ENCODE measurements at places on chromosomes 6 and 20.

GRCh38 chr6:53834132-53834531, 39.3 kb downstream of the LRRC1 start:
- DNase-seq: no peak

GRCh38 chr20:61957961-61958715, 107.5 kb downstream of the TAF4 start:
- peak; percentile 9 for DNase-seq

GRCh38 chr20:10022625-10023024, 12.2 kb upstream of the ANKEF1 start:
- no peak for DNase-seq

DNA sequence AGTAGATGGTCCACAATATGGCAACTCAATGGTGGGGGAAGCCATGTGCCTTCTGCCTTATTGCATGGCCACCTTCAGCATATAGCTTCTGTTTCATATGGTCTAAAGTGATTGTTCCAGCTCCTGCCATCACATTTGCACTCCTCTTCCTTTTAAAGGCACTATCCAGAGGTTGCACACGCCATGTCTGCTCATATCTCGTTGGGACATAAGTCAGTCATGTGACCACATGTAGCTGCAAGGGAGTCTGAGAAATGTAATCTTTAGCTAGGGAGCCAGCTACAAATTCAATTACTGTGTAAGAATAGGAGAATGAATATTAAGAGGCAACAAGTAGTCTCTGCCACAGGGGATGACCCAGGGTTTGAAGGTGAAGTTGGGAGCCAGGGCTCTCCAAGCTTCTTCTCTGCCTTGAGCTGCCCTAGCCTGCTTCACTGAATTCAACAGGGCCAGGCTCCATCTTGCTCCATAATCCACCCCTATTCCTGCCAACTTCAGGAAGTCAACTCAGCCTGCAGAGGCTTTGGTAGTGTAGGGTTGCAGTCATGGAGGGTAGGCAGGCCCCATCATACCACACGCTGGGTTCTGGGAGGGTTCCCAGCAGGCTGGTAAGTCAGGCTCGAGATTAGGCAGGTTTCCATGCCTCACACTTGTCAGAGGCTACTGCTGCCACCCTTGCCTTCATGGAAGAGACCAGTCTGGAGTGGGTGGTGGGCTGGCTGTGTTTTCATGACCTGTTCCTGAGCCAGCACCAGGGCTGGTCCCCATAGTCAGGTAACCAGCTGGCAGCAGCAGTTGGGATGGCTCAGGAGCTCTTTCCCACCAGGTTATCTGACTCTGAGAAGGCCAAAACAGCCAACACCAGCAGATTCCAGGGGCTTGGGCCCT, 56.7 kb upstream of the SAYSD1 start:
- DNase-seq: no peak

DNA sequence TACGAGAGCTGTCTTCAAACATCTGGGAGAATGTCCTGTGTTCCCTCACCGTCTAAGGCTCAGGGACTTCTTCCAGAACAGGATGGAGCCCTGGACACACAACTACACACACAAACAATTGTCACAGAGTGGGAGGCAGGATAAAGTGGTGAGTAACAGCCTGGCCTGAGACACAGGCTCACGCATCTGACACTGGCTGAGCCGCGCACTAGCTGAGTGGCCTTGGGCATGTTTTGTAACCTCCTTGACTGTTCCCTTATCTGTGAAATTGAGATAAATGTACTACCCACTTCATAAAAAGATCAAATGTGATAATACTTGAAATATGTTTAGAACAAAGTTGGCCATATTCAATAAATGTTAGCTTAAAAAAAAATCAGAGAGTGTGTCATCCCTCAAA, 132.4 kb upstream of the ARMC2 start:
- no peak for DNase-seq

DNA sequence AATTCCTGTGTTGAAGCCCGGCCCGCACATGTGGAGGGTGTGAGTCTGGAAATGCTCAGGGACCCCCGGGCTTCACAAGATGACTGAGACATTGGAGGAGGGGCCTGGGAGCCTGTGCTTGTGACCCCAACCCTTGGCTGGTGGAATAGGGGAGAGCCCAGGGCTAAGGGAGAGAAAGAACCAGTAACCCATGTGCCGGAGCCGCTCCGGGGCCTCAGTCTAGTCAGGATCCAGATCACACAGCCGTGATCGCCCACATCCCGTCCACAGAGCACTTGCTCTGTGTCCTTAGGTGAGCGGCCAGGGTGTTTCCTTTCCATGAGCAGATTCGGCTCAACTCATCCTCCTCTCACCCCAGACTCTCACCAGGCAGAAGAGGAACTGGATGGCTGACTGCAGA, 152.3 kb upstream of the RPS6KA2 start:
- DNase-seq: no peak

- no peak for DNase-seq
Observed at GRCh38 chr6:130933712-130934200, 106.5 kb downstream of the SMLR1 start.

DNA sequence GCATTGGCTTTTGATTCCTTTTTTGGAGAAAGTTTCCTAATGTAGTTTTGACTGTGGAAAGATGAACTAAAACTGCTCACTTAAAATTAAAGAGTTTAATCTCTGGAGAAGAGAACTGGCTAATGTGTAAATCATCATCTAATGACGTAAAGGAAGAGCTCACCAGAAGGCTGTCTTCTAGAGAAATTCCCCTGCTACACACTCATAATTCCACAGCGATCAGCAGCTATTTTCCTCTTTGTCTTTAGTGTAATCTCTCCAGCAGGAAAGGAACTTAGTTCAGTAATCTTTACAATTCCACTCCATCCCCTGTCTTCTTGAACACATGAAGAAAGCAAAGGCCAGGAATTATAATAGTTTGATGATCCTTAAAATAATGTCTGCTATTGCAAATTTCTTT, 15.8 kb downstream of the SPTLC3 start:
- no peak for DNase-seq

- DNase-seq: no peak
Observed at GRCh38 chr20:20466341-20466879, 98.5 kb downstream of the INSM1 start.

GRCh38 chr20:63950701-63951397, 5.4 kb downstream of the UCKL1 start:
- DNase-seq: no peak

DNA sequence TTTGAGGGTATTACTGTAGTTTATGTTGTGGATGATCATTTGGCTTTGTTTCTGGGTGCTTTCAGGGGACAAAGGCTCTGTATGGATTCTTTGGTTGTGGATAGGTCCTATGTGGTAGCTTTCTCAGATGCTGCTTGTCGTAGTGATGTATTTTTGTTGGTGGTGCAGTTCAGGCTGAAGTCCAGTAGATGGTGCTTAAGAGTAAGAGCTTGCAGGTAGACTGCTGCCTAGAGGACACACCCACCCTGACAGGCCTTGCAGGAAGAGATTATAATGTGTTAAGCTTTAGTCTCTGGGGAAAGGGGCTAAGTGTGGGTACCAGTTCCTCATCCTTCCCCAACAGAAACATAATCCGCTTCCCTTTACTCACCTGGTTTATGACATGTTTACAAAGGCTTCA, 62.6 kb upstream of the ADGRB3 start:
- DNase-seq: no peak

GRCh38 chr6:41878961-41879405, 16.2 kb downstream of the USP49 start:
- no peak for DNase-seq

DNA sequence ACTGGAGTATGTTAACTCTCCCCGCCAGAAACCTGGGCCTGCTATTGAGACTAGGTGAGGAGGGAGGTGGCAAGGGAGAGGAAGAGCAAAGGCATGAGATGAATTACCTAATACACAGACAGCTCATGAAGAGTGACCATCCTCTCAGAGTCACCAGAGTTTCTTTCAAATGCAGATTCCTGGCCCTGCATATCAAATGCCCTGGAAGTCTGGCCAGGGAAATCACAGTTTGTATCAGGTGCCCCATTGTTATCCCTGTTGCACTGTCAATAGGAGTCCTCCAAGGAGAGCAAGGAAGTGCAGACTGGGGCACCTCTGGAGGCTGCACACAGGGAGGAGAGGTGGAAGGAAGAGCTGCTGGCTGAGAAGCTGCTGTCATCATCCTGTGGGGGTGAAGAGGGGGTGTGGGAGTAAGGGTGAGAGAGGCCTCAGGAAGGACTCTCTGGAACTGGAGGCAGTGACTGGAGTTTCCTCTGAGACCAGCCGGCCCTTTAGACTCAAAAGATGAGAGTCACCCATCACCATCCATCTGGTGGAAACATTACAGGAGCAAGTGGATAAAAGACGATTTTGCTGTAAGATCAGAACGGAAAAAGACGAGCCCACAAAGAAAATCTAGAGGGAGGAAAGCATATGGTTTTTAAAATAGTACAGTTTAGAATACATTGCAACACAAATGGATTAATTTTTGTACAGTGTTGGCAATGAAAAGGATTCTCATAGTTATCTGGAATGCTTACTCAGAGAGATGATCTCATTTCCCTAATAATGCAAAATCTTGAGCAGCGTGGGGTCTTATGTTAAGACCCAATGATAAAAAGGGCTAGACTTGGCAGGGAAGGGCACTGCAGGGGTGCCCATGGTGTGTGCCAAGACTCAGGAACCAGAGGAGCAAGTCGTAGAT, 268.1 kb downstream of the UST start:
- no peak for DNase-seq

DNA sequence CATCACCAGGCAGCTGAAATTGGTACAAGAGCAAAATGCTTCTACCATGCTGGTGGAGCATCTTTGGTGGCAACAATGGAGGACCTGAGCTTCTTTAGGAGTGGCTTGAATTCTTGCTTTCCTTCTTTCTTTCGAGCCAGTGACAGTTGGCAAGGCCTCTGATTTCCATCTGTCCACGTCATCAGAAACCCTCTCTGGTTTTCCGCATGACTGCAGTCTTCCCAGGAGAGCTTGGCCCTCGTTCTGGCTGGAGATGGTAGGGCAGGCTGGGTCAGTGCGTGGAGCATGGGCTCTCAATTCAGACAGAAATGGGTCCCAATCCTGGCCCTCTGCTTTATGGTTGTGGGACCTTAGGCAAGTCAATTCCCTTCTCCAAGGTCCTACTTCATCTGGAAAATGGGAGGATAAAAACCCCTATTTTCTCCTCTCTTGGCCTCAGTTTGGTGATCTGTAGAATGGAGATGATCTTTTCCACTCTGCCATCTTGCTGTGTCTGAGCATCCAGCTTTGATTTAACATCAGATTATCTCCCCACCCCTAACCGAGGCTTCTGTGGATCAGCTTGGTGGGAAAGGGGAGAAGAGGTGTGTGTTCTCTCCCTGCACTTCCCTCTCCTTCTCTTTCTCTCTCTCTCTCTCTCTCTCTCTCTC, 3.6 kb upstream of the BPIFB1 start:
- no peak for DNase-seq

DNA sequence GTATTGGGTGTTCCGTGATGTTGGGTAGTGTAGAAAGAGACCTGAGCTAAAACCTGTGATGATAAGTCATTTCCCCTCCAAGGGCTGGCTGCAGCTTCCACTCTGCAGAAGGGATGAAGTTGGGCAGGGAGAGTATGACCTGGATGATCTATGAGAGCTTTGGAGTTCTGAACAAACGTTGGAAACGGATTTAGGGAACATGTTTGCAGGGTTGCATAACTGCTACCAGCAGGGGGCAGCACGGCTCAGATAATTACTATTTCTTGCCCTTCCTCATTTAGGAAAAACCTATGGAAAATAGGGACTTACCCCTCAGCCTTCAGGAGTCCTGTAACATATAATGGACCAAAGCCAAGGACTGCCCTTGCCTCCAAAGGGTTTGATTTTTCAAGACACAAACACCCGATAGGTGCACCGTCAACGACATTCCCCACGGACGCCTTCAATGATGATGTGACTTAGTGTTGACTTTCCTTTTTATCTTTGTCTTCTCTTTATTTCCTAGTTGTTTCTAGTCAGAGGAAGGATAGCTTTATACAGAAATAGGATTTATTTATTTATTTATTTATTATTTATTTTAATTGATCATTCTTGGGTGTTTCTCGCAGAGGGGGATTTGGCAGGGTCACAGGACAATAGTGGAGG, 164.9 kb upstream of the SASH1 start:
- DNase-seq: peak; percentile 29

DNA sequence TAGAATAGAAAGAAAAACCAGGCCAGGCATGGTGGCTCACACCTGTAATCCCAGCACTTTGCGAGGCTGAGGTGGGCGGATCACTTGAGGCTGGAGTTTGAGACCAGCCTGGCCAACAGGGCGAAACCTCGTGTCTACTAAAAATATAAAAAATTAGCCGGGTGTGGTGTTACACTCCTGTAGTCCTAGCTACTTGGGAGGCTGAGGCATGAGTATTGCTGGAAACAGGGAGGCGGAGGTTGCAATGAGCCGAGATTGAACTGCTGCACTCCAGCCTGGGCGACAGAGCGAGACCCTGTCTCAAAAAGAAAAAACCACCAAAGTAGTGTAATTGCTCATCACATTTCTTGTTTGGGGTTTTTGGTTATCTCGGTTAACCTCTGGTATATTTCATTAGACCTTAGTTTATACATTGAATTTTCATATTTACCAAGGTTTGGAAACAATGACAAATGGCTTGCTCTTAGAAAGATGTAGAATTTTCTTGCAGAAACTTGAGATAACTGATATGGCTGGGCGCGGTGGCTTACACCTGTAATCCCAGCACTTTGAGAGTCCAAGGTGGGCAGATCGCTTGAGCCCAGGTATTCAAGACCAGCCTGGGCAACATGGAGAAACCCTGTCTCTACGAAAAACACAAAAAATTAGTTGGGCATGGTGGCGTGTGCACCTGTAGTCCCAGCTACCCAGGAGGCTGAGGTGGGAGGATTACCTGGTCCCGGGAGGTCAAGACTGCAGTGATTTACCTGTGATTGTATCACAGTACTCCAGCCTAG, 14.2 kb downstream of the ITCH start:
- no peak for DNase-seq

GRCh38 chr20:48826883-48827771, 672 bp downstream of the PREX1 start:
- no peak for DNase-seq

GRCh38 chr6:43428874-43429273, 1.5 kb downstream of the ABCC10 start:
- no peak for DNase-seq

DNA sequence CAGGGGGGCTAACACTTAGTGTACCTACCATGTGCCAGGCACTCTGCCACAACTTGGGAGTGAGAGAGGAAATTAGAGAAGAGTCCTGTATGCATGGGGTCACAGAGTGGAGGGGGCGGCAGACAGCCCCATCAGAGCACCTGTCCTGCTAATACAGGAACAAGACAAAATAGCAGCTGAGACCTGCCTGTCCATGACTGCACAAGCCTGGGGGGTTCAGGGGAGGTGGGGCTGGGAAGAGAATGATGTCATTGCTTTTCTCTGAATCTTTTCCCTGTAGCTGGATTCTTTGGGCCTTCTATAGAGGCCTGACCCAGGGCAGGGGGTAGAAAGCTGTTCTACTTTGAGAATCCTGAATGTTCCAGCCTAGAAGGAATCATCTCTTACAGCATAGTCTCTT, 37.4 kb downstream of the FOXP4 start:
- no peak for DNase-seq

GRCh38 chr20:843912-844311, 10.4 kb downstream of the FAM110A start:
- no peak for DNase-seq

GRCh38 chr6:161064915-161065314, 73.3 kb downstream of the MAP3K4 start:
- DNase-seq: no peak

- no peak for DNase-seq
Observed at GRCh38 chr6:31586599-31587281, 663 bp downstream of the LST1 start.

- no peak for DNase-seq
Observed at GRCh38 chr20:46009816-46010215, 1.1 kb downstream of the MMP9 start.

Data from stimulated activated CD4-positive, alpha-beta T cell treated with anti-CD3 and anti-CD28 coated beads, TNF-alpha, amount 100 ng/mL, for 24 hours (primary cell).